ENCODE measurements at places on chromosomes 16 and 17. TPM values are rescaled to one million over a fixed set of nuclear protein-coding genes. Genes with fewer than 3 reads are reported as not detected.

GRCh38 chr17:74244128-74244527 lies 29.9 kb upstream of the DNAI2 start:
- ATAC-seq, result no peak

GPR142 gene
- not detected for total RNA-seq

DNA sequence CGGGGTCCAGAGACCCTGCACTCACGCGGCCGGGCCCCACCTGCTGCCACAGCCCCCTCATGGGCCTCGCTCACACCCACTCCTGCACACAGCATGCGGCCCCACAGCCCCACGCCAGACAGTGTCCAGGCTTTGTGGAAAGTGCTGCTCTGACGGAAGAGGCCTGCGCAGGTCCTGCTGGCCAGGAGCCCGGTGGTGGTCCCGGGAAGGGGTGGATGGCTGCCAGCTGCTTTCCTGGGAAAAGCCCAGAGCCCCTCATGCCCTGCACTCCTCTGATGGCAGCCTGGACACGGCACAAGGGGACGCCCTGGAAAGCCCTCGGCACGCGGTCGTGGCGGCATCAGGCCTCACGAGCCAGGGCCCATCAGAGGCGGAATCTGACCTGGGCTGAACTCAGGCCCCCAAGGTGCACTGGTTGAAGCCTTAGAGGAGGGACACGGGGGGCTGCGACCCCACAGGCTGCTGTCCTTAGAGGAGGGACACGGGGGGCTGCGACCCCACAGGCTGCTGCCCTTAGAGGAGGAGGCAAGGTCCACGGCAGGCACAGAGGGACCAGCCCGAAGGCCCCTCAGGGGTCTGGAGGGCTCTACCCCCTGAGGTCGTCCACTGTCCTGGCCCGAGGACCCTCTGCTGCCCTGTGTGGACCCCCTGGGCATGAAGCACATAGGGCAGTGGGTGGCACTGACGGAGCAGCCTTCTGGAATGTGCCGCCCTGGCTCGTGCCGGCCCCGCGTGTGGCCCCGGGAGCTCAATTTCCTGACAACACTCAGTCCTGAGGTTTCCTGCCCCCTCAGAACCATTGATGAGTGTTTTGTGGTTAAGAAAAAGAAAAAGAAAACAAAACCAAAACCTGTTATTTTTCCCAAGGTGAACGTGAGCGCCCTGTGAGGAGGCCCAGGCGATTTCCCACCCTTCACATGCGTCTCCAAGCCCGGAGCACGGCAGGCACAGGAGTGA lies 22.1 kb downstream of the SOX8 start:
- ATAC-seq, result no peak

P2RX1 gene
- 1.6 TPM for total RNA-seq

DNA sequence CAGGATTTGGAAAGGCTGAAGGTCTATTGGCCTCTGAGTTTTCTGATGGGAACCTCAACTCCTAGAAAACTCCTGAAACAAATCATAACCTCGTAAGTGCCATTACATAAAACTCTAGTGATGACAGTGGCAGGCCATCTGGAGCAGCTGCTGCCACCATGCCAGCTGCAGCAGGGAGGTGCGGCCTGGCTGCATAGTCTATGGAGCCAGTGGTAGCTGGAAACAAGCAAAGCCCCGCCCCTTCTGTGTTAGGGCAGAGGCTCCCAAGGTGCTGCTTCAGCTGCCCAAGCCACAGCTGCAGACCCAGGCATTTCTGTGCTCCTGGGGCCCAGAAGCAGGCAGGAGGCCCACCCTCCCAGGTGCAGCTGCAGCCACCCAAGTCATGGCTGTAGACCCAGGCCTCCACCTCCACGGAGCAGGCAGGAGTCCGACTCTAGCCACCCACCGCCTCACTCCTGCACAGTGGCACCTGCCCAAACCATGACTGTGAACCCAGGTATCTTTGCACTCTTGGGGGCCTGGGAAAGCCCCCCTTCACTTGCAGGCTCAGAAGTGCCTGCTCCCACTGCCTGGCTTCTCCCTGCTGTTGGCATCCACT lies 254.1 kb upstream of the KCNJ16 start:
- ATAC-seq, result no peak

KRT39 gene
- not detected for total RNA-seq

ESRP2 gene
- total RNA-seq, result 2.9 TPM

DNA sequence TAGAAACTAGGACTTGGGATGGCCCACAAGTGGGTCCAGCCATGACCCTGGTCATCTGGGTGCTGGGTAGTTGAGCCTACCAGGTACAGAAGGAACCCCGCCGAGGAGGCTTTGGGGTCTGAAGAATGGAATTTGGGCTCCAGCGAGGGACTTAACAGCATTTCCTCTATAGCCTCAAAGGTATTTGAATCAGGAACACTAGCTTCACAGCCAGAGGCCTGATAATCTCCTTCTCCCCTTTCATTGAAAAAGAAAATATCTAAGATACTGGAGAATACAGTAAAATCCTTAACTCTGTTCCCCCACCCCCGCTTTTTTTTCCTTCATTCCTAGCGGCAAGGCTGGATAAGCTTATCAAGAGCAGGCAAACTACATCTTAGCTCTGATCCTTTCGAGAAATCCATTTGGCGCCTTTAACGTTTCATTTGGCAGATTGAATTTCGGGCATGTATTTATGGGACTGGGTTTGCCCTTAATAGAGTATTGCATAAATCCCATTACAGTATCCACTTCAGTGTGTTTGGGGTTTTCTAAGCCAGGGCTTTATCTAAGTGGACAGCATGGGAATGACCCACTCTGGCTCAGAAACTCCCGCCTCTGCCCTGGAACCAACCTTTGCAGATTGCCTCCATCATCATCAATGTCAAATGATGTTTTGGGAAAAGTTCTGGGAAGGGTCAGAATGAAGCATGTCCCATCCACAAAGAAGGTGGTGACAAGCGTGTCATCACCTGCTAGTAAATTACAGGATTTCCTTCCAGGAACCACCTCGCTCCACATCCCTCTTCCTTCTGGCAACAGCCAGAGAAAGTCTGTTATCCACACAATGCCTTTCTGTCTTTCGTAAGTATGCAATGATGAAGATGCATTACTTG lies 36.9 kb downstream of the XYLT1 start:
- peak; percentile 76 for ATAC-seq

- no peak for ATAC-seq
Observed at GRCh38 chr16:84750575-84750974, 50.8 kb downstream of the USP10 start.

ITGA3 gene
- 62.4 TPM for total RNA-seq

- ATAC-seq, result no peak
Observed at GRCh38 chr16:54389836-54390494, 103.4 kb upstream of the IRX3 start.

DNA sequence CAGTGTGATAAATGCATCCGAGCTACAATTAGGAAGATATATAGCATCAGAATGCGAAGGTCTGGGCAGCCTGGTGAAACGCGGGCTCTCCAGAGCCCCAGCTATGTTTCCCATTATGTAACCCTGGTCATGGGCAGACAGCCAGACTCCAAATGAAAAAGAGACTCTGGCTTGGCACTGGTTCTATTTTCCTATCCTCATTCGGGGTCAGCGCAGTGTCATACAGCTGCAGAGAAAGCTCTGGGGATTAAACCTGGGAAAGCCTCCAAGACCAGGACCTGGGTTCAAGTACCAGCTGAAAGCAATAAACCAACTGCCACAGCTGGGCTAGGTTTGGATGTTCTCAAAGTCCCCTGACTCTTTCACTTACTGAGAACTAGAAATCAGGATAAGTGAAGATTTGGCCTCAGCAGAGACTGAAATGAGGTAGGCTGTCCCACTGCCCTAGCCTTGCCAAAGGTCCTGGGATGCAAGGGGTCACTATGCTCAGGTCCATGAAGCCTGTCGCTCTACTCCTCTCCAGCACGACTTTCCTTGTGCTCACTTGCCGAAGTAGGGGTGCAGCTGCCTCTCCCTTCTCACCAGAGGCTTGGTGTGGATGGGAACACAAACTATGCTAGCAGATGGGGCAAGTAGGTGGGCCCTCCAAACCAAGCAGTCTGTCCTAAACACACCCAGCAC lies 123.8 kb downstream of the SMG6 start:
- peak; percentile 72 for ATAC-seq

- no peak for ATAC-seq
Observed at GRCh38 chr16:58306327-58306726, 11.5 kb upstream of the PRSS54 start.

SPATA22 gene
- 0.81 TPM for total RNA-seq

NAGS gene
- 1.3 TPM for total RNA-seq

- no peak for ATAC-seq
Observed at GRCh38 chr17:82302991-82303943, 14.1 kb downstream of the CD7 start.

KRT32 gene
- not detected for total RNA-seq

HIGD1B gene
- 1.1 TPM for total RNA-seq

FAM20A gene
- 3.6 TPM for total RNA-seq

C16orf86 gene
- 5.9 TPM for total RNA-seq

SERPINF2 gene
- total RNA-seq, result 2.0 TPM

HIC1 gene
- total RNA-seq, result 44.7 TPM

DNA sequence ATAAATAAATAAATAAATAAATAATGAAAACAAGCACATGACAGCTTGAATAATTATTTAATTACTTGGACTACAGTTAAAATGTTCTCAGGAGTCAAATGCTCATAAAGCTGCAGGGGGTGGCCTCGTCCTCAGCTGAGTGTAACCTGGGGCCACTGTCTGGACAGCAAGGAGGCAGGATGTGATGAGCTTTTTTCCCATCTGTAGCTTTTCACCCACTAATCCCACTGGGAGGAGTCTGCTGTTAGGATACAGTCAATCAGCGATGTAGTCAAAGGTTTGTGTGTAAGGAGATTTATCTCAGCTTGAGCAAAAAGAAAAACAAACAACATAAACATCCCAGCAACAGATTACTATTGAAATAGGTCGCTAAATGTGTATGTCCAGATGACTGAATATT lies 22.5 kb downstream of the ZCCHC14 start:
- no peak for ATAC-seq

DNASE1L2 gene
- total RNA-seq, result not detected

DNA sequence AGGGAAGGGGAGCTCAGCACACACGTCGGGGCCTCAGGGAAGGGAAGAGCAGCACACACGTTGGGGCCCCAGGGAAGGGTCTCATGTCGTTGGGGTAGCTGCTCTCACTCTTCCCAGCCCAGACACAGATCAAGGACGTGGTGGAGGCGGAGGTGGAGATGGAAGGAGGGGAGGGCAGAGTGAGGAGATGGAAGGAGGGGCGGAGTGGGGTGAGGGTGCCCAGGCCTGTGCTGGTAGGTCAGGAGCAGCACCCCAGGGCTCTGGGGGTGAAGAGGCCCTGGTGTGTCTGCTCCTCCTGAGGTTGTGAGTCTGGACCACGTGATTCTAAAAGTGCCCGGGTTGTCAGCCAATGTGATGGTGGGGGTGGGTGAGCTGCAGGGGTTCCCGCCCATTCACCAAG lies 14.9 kb downstream of the CLCN7 start:
- ATAC-seq, result no peak

LYRM9 gene
- 11.1 TPM for total RNA-seq

DNA sequence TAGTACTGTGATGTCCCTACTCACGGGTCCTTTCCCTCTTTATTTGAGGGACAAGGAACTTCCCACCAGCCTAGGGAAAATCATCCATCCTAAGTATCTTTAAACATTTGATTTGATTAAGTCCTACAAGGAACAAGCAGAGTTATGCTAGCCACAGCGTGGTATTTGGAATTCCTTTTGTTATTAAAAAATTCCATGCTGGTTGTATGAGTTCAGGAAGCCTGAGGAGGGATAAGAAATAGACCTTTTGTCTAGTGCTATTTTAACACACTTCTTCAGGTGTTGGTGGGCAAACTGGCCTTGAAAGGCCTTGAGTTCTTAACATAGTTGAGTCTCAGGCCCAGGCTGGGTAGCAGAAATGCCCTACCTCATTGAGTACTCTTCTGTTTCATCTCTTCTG lies 105.4 kb upstream of the TBX2 start:
- no peak for ATAC-seq

GRCh38 chr16:51321251-51321650 lies 170.2 kb upstream of the SALL1 start:
- no peak for ATAC-seq

WNT3 gene
- total RNA-seq, result 0.67 TPM

OMG gene
- total RNA-seq, result not detected

GRCh38 chr16:71895679-71896365 lies 491 bp downstream of the IST1 start:
- peak; percentile 17 for ATAC-seq

TCAP gene
- 0.25 TPM for total RNA-seq

RHBDF2 gene
- total RNA-seq, result 8.6 TPM

ZFHX3 gene
- 31.2 TPM for total RNA-seq

DNA sequence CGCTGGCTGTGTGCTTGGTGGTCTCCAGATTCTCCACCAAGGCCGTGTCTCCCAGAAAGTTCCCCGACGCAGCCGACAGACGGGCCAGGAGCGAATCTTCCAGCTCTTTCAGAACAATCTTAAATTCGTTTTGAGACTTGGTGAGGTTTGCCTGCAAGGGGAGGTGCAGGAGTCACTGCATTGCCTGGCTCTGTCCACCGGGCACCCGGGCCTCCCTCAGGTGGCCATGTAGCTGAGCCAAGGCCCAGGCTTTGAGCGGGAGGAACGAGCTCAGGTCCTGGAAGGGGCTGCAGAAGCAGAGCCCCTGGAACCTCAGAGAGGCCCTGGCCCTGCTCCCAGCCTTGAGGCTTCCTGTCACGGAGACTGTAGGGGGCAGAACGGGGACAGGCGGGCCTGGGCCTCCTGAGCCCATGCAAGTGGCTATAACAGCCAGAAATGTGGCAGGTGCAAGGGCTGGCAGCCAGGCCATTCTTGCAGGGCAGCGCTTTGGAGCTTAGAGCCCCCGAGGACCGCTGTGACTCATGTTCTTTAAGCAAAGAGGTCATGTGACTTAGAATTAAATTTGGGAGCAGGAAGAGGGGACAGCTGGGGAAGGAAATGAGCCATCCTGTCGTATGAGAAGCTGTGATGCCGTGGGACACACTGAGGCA lies 72.4 kb downstream of the PGS1 start:
- ATAC-seq, result no peak
